Epithelial cell of proximal tubule (primary cell): ENCODE measurements at places on chromosomes 6 and 20.

DNA sequence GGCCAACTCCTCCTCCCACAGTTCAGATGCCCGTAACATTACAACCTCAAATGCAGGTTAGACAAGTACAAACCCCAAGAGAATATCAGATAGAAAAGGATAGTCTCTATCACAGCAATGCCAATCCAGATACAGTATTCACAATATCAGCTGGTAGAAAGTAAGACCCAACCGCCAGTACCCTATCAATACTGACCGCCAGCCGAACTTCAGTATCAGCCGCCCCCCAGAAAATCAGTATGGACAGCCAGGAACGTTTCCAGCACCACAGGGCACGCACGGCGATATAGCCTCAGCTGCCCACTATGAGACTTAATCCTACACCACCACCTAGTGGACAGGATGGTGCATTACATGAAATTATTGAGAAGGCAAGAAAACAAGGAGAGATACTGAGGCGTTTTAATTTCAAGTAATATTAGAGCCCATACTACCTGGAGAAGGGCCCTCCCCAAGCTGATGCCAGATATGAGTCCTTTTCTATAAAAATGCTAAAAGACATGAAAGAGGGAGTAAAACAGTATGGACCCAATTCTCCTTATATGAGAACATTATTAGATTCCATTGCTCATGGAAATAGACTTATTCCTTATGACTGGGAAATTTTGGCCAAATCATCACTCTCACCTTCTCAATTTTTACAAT lies 17.6 kb upstream of the EIF2S2 start:
- no peak for DNase-seq

DNA sequence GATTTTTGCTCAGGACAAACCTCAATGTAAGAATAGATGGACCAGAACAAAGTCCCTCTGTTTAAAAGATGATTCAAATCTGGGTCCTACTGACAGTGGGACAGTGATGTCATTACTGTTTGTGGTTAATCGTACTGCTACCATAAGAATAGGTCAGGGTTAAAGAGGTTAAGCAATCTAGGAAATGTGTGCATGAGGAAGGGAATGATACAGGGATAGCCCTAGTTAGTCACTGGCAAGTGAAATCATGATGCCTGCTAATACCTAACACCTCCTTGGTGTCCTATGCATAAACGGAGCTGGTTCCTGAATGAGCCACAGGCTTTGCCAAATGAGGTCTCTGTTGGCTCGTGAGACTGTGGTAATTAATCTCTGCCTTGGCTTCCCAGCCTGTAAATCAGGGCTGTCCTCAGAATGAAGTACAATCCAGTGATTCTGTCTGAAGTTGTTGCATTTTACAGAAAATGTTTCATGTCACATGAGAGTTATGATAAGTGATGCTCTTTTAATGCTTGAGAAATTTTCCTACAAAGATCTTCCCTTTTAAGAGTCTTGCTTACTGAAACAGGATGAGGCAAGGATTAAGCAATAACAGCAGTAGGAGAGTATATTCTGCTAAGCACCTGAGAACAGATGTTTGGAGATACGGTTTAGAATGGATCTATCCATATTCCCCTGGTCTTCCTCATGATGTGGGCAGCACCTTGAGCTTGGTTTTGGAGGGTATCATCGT lies 3.8 kb downstream of the MEP1A start:
- no peak for DNase-seq

DNA sequence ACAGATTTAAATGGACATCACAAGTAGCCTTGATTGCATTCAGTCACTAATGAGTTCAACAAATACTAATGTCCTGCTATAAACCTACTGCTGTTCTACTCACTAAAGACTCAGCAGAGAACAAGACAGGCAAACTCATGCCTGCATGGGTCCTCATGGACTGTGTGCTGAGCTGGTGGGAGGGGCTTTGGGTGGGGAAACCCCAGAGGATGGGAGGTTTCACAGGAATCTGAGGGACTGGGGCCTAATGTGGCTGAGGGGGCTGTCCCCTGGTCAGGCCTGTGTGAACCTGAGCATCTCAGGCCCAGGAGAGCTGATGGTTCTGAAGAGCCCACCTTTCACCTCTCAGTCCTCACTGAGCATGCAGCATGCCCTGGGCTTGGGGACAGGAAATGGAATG lies 1.4 kb downstream of the CST8 start:
- DNase-seq = no peak

DNA sequence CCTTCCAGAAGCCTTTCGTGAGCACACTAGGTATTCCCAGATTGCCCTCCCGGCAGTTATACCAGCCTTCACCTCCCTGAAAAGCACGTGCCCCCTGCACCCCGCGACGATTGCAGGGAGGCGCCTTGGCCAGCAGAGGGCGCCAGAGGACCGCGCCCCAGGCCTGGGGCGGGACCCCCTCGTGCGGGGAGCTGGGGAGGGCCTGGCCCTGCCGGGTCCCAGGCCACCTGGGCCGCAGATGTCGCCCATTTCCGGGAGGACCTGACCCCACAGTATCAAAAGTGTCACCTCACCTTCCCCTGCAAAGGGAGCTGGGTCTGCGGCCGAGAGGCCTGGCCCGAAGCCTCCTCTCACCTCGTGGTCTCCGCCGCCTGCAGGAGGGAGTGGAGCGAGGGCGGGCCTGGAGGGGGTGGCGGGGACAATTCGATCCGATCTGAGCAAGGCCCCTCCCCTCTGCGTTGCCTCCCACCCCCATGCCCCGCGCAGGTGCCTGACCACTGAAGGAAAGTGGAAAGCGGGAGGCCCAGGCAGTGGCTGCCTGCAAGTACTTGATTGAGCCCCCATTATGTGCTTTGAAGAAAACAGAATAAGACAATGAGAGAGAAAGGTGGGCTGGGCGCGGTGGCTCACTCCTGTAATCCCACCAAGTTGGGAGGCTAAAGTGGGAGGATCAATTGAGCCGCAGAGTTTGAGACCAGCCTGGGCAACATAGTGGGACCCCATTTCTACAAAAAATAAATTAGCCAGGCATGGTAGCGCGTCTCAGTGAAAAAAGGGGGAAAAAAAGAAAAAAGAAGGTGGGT lies 3.5 kb upstream of the SNAI1 start:
- DNase-seq = no peak

DNA sequence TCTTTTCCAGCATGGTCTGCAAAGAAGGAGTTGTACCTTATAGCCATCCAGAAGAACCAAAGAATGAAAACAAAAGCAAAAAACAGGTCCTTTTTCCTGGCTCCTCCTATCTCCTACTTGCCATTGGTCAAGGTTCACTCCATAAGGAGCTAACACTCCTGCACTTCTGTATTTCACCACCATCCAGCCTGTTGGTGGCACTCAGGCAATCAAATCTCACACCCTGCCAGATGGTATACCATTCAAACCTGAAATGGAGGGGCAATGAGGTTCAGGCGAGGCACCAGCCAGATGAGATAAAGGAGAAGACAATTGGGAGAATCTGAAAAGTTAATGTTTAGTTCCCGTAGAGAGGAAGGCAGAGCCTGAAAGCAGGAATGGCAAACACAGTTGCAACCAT lies 203.8 kb downstream of the ALDH8A1 start:
- DNase-seq = no peak
